Natural killer cell (primary cell): ENCODE measurements at places on chromosomes 12 and 14. TPM values are rescaled to one million over a fixed set of nuclear protein-coding genes. Genes with fewer than 3 reads are reported as not detected.

TOX4 gene
- total RNA-seq: 103 TPM

NANOG gene
- total RNA-seq: not detected

ARHGAP5 gene
- total RNA-seq: 41.1 TPM

BDKRB1 gene
- total RNA-seq: not detected

RIPK3 gene
- 45.5 TPM for total RNA-seq

DEPDC4 gene
- not detected for total RNA-seq

HHIPL1 gene
- not detected for total RNA-seq

TMPRSS12 gene
- total RNA-seq: not detected

HSP90B1 gene
- total RNA-seq: 390 TPM

GDF11 gene
- total RNA-seq: 12.1 TPM

CCDC175 gene
- total RNA-seq: not detected

TESPA1 gene
- total RNA-seq: 53.5 TPM

DIO3 gene
- not detected for total RNA-seq

KRT6A gene
- not detected for total RNA-seq

SLCO1B1 gene
- not detected for total RNA-seq

RHEBL1 gene
- 6.3 TPM for total RNA-seq

TWF1 gene
- 68.1 TPM for total RNA-seq

STAC3 gene
- 3.8 TPM for total RNA-seq

TCL1B gene
- not detected for total RNA-seq

LHX5 gene
- total RNA-seq: not detected

ARMH4 gene
- not detected for total RNA-seq

WIF1 gene
- total RNA-seq: not detected

A2M gene
- 0.08 TPM for total RNA-seq

CAPZA3 gene
- not detected for total RNA-seq

BATF gene
- total RNA-seq: 32.5 TPM

OASL gene
- 7.5 TPM for total RNA-seq

NUAK1 gene
- 3.4 TPM for total RNA-seq

FOXA1 gene
- not detected for total RNA-seq

LRRC10 gene
- not detected for total RNA-seq

GLIPR1L2 gene
- total RNA-seq: 1.7 TPM

CD163 gene
- 0.45 TPM for total RNA-seq

CLEC4C gene
- not detected for total RNA-seq

DYRK2 gene
- total RNA-seq: 108 TPM

ISM2 gene
- not detected for total RNA-seq

CFAP54 gene
- 0.56 TPM for total RNA-seq

GPR68 gene
- total RNA-seq: 24.0 TPM
